ENCODE measurements at places on chromosomes 1 and 21.

- DNase-seq: peak; percentile 33
Measured at GRCh38 chr1:38608202-38608864, 251.2 kb downstream of the RRAGC start.

DNA sequence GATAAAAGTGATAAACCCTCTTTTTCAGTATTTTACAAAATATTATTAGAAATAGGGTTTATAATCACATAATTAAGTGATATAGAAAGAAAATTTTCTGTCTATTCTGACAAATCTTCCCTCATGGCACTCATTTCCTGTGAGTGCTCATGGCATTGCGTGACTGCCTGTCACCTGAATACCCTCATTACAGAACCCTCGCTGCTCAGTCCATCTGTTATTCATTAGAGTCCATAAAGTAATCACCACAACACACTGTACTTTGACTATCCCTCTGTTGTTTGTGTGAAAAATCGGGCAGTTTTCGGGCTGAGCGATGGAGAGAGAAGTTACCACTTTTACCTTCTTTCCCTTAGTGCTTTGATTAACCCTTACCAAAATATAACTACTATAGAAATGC lies 100.4 kb upstream of the BRINP3 start:
- DNase-seq: no peak

- no peak for DNase-seq
Measured at GRCh38 chr1:185419718-185420117, 102.7 kb upstream of the IVNS1ABP start.

DNA sequence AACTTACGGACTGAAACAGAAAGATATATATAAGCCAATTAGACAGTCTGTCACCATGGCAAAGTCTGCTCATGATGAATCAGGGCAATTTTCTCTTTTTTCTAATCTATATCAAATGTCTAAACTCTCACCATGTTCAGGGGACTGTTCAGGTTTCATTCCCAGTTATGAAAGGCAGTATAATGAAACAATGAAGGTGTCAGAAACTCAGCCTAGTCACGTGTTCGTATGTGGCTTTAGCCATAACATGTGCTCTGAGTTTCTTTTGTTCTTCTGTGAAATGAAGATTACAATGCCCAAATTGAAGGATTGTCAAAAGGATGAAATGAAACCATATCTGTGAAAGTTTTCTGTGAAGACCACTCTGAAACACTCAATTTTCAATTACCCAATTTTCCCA lies 392.9 kb downstream of the DSCAM start:
- no peak for DNase-seq

- DNase-seq: no peak
Measured at GRCh38 chr1:172760121-172760520, 101.2 kb downstream of the FASLG start.

GRCh38 chr1:14894811-14895560 lies 258.6 kb upstream of the TMEM51 start:
- DNase-seq: no peak

- no peak for DNase-seq
Measured at GRCh38 chr1:40897513-40897912, 35.4 kb upstream of the CITED4 start.

GRCh38 chr1:200488375-200489165 lies 78.7 kb upstream of the ZNF281 start:
- peak; percentile 37 for DNase-seq

DNA sequence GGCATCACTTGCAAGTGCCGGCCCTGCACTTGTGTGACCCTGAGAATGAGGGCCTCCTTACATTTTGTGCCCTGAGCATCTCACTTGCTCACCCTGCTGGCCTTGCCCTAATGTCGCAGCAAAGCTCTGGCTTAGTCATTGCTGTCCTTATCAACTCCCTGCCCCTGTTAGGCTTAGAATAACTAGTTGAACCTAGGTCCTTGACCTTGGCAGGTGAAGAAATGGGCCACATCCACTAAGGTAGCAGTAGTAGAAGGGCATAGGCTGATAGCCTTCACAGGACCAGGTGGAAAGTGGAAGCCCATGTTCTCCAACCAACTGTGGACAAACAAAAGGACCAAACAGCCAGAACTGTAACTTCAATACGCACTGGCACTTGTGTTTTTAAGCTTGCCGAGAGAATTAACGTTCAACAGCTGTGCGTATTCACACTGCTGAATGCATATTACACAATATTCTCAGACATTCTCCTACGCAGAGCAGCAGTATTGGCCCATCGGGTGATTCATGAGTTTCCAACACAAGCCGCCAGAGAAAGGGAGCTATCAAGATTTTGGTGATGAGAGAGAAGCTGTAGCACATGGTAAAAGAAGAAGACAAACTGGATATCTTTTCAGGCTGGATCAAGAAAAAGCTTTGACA lies 27.7 kb upstream of the PTGFRN start:
- peak; percentile 41 for DNase-seq

DNA sequence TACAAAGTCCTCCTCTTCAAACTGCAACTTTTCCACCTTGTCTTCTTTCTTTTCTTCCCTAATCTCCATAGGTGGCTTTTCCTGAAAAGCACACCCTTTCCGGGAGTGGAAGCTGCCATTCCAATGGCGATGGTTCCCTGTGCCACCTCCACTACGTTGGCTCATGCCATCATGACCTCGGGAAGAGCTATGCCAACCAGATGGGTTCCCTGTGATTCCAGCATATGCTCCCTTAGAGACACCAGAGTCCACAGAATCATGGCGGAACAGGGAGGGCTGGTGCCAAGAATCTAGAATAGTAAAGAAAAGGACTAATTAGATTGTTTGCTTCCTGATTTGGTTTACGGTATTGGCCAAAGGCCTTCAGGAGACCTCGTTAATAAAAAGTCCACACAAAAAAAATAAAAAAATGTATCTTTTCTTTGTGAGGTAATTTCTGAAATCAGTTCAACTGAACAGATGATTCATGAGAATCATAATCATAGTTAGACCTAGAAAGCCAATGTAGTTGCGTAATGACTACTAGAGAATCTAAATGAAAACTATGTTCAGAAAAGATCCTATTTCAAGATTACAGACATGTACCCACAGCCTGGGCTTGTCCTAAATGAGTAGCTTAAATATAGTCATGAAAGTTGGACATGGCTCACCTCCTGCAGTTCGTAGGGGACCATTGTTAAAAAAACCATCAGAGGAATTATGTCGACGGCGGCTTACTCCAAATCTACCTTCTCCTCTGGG lies 30.9 kb upstream of the CCDC17 start:
- no peak for DNase-seq

DNA sequence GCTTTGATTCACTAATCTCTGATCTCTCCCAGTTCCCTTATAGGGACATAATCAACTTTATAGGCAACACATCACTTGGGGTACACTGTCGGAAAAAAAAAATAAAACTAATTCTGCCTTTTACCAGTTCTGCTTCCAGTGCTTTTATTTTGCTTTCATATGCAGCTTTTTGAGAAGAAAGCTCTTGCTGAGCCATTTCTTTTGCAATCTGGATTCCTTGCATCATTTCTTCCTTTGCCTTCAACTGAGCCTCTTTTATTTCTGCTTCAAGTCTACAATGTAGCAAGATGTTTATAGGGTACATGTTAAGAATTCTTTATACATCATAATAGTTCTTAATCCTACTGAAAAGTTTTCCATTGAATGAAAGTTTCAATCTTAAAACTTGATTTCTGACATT lies 30.6 kb downstream of the KIF14 start:
- no peak for DNase-seq

- DNase-seq: no peak
Measured at GRCh38 chr1:47252369-47252768, 20.3 kb upstream of the TAL1 start.

DNA sequence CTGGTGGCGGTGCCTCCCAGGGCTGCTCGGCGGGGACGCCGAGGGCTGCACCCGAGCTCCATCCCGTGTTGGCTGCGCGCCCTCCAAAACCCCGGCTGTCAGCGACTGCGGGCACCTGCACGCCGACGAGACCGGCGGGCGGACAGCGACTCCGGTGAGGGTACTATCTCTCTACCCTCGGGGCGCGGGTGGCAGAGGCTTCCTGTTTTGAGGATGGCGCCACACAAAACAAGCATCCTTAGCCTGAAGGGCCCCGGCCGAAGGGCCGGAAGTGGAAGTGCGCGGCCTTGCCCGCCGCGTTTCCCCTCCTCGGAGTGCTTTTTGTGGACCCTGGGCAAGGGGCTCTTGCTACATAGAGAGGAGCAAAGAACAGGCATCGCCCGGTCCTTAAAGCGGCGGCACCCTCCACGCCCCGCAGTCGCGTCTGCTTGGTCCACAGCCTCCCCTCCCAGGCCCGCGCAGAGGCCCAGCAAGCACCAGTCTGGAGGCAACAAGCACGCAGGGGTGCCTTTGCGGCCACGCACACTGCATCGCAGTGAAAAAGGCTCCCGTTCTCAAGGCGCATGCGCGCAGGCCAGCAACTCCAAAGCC lies 561 bp upstream of the COQ8A start:
- peak; percentile 72 for DNase-seq

GRCh38 chr21:28410256-28410655 lies 582.4 kb downstream of the LTN1 start:
- no peak for DNase-seq

- no peak for DNase-seq
Measured at GRCh38 chr1:213988507-213989001, 781 bp downstream of the PROX1 start.

GRCh38 chr1:21764615-21765423 lies 18.1 kb downstream of the USP48 start:
- peak; percentile 31 for DNase-seq

GRCh38 chr1:105700723-105701122 lies 1355.8 kb upstream of the PRMT6 start:
- no peak for DNase-seq

GRCh38 chr21:44454747-44455523 lies at the start of gene LRRC3:
TSS of gene LRRC3 (plus strand) at chr21:44455510. CDS start at chr21:44456645, 1,135 bp downstream.
- peak; percentile 86 for DNase-seq

GRCh38 chr1:82323144-82323841 lies 522.6 kb downstream of the ADGRL2 start:
- DNase-seq: no peak

DNA sequence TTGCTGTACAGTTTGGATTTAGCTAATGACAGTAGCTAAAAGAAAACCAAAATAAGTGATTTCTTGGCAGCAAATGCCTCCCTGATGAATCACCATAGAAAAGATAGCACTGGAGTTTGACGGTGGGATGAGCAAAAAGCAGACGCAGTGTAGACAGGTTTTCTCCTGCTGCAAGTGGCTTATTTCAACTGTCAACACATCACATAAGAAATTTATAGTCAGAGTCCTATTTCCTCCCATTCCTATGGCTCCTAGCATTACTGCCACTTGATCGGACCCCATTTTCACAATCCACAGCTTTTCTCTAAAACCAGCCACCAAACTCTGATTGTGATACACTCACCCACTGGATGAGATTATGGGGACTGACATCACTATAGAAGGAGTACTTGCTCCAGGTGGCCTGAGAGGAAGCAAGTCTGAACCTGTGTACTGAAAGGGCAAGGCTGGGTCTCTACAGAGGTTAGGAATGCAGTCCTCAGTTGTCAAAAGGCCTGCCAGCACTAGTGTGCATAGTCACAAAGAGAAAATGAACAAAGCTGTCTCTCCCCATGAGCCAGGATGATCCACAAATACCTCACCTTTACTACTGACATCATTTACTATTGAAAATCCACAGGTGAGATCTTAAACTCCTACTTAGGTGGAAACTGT lies 359.8 kb downstream of the LTN1 start:
- DNase-seq: no peak

DNA sequence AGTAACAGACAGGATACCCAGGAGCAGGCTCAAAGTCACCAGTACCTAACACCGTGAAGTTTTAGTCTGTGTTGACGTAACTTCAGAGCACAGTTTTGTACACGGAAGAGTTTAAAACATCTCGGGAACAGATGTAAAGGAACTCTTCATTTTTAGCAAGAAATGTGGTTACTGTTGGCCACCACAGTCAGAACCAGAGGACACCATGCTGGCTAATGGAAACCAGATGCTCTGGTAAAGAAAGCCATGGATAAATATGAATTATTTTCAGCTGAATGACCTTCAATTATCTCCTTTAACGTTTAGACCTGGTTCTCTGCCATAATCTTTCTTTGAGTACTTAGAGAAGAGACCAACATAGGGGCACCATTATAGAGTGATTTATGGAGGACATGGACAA lies 115.9 kb downstream of the NTMT2 start:
- DNase-seq: no peak

GRCh38 chr1:1406101-1406820 lies 832 bp downstream of the MRPL20 start:
- DNase-seq: peak; percentile 37

DNA sequence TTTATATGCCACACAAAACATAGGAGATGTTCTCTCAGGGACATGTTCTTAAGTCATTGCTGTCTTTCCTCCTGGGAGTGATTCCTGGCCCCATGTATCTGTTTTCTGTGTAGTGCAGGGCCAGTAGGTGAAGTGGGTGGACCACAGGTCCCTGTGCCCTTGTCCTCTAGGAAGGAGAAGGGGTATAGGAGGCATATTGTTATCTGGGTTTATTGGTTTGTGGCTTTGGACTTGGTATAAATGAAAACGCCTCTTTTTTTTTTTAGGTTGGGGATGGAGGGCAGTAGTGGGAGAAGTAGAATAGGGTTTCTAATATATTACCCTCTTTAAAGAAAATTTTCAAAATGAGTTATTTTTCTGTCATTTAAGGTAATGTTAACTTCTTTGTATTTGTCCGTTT lies 29.4 kb downstream of the DYRK1A start:
- DNase-seq: no peak

- no peak for DNase-seq
Measured at GRCh38 chr1:115240297-115240696, 97.8 kb downstream of the NGF start.

DNA sequence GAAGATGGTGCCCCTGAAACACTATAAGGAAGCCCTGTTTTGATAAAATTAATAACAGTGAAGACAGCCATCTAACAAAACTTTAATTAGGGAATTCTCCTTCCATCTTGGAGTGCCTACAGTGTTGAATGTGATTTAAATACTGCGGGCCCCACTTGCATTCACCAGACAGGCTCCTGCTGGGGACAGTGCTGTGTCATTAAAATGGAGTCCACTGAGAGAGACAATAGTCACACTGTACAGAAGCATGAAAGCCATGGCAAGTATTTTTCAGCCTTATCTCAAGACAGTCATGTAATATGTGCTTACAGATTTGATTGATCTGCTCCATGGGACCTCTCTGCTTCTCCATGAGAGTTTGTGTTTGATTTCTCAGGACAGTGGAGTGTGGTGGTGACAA lies 29.7 kb upstream of the ZBTB18 start:
- no peak for DNase-seq
